ENCODE measurements at places on chromosomes 6 and 20.

DNA sequence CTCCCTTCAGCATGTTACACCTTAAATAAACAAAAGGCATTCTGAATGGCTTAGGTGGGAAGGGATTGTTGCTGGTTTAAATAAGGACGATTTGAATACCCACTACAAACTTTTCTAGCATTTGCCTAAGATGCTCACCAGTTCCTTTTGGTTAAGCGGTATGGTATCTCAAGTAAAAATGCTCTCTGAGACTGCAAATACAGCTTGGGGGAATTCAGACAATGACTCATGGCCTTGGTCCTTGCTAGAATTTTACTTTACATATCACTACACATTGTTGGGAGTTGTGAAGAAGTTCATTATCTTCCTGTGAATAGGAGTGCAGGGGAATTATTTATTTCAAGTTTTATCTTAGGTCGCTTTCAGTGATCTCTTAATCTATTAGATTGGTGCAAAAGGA, 670.7 kb downstream of the UTRN start:
- no peak for DNase-seq

DNA sequence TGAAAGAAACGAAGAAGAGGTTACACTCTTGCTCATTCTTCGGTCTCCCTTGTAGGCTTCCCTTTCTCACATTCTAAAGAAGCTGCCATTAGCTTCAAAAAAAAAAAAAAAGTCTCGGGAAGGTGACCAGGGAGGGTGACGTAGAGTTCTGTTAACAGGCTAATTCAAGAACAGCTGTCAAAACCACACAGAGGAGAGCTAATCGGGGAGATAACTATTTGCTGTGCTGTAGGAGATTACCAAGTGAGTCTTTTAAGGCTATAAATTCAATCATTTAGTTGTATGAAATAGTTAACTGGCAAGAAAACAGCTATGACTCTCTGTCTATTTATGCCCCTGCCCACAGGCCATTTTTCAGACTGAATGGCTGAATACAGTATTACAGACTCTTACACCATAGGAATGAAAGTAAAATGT, 256.8 kb downstream of the SYNE1 start:
- no peak for DNase-seq

DNA sequence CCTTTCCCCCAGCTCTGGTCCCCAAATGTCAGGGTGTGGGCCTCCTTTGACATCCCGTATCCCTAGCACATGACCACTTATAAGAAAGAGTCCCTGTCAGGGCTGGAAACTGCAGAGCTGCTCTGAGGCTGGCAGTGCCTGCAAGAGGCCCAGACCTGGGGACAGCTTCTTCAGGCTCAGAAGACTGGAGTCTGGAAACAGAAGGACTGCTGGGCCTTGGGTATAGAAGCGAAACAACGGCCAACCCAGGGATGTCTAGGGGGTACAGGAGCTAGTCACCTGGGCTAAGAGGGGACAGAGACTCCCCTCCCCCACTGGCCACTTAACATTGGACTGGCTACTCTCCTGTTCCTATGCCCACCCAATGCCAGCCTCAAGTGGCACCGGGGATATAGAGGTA, 4.7 kb downstream of the SCUBE3 start:
- no peak for DNase-seq

DNA sequence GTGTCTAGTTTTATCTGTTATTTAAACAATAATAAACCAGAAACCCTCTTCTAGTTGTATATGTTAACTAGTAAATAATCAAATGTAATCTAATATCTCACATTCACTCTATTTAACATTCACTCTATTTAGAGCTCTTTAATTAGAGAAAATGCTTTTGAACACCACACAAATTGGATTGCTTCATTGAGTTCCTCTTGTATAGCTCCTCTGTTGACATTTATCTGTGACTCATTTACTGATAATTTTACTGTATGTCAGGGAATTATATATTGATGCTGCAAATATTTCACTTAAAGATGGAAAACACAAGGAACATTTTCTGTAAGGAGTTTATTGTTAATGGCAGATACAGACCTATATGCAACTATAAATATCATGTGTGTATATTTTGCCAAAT, 594.6 kb downstream of the COL12A1 start:
- no peak for DNase-seq

GRCh38 chr6:108432792-108433191, 127.9 kb upstream of the FOXO3 start:
- DNase-seq, result no peak

GRCh38 chr6:159399751-159400221, 230.6 kb downstream of the FNDC1 start:
- DNase-seq, result no peak

- no peak for DNase-seq
These were observed 189.1 kb downstream of the DTNBP1 start for GRCh38 chr6:15473741-15474161.

DNA sequence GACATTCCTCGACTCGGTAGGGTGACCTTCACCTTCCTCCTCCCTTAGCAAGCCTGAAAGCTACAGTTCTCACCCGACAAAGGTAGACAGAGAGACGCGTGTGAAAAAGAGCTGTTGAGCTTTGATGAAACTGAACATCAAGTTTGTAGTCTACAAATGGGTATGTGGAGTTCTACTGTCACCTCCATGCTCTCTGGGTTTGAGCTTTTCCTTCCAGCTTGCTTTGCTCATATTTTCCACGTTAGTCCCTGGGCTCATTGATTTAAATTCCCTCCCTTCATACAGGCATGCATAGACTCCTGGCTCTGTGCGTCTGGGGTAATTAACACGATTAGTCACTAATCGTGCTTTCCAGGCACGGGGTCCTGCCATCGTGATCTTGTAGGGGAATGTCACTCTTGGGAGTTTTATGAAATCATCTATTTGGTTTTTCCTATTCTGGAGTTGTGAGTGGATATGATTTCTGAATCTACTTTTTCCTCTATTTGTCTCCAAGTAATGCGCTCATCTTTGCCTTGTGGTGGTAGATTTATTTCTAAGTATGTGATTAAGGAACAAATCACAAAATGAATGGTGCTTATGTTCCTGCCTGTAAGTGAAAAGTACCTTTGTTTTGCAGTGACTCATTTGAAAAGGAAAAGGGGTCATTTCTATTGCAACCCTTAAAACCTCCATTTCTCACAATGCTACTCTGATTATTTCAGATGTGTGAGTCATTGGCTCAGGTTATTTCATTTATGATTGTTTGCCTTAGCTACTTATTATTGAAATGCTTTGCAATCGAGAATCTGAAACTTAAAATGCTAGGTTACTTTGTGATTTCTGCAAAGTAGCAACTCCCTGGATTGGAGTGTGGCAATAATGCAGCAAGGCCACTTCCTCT, 154.6 kb downstream of the ZDHHC14 start:
- no peak for DNase-seq

DNA sequence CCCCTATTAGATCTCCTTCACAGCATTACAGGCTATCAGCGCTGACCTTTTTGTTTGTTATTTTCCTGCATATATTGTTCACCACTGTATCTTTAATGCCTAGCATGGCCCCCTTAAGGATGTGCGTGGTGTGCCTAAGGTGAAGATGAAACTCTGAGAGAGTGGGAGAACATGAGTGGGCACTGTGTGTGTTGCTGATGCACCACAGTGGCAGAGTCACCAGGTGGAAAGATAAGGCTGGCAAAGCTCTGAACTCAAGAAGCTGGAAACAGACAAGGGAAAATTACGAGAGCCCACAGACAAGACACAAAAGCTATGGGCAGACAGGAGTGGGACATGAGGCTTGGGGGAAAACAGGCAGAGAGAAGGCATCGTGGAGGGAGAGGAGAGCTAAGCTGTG, 159.8 kb downstream of the INSM1 start:
- no peak for DNase-seq

Data from stimulated activated CD8-positive, alpha-beta memory T cell treated with anti-CD3 and anti-CD28 coated beads, Interleukin-7, amount 100 ng/mL, for 48 hours (primary cell).